Osteoblast (primary cell): ENCODE measurements at places on chromosomes 3 and 15. TPM values are rescaled to one million over a fixed set of nuclear protein-coding genes. Genes with fewer than 3 reads are reported as not detected.

DNA sequence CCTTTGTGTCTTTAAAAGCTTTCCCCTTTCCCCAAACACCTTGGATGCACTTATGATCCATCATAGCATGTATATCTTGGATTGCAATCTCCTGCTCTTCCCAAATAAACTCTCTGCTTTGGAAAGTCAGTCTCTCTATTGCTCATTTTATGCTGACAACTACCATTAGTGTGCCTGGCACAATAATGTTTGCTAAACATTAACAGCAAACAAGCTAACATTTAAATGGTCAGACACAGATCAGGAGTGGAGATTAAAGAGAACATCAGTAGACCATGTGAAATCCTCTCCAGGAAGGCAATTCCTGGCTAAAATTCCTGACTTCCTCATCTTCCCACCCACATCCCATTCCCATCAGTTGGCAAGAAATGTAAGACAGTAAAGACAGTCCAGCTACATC is 44.3 kb upstream of the EIF1B start:
- DNase-seq, result no peak

DNA sequence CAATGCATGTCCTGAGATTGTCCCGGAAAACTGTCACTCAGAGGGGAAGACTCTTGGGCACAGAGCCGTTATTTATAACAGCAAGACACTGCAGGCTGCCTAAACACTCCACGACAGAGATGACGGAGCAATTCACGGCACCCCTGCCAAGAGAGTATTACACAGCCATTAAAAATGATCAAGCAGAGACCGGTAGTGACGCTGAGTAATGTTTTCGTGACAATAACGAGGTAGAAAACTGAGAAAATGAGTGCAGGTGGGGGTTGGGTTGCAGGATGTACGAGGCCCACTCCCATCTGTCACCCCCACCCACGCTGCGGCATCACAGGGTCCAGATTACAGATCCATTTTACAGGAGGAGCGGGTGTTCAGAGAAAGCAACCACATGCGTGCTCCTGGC is 58.9 kb upstream of the LINGO1 start:
- DNase-seq, result no peak

- no peak for DNase-seq
Measured at GRCh38 chr3:121979734-121980449, 42.2 kb downstream of the ILDR1 start.

The ABTB1 gene
- 14.7 and 17.7 TPM in 2 replicates for total RNA-seq

The CHL1 gene
- 3.6 and 10.3 TPM in 2 replicates for total RNA-seq

The ERICH6 gene
- total RNA-seq, result under 0.01 and 0.29 TPM in 2 replicates

The GOLGA6B gene
- total RNA-seq, result not detected in 2 replicates
